Caudate nucleus (tissue), 63 donors: ENCODE measurements at places on chromosomes 16 and 17.

DNA sequence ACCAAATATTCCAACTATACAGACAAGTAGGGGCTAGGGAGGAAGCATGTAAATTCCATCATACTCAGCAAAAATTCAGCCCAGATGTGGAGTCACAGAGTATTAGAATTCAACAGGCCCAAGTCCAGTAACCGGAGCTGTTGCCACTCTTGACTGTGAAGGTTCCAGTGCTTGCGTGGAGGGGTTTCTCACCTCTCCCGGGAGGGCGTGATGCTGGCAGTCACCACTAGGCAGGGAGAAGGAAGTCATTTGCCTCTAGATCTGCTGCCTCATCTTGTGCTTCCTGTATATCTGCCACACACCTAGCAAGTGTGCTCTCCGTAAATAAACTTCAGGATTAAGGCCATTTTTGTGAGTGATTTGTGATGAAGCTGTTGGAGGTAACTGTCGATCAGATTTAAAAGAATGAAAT lies 1.0 kb upstream of the CKLF start:
- no peak for DNase-seq

DNA sequence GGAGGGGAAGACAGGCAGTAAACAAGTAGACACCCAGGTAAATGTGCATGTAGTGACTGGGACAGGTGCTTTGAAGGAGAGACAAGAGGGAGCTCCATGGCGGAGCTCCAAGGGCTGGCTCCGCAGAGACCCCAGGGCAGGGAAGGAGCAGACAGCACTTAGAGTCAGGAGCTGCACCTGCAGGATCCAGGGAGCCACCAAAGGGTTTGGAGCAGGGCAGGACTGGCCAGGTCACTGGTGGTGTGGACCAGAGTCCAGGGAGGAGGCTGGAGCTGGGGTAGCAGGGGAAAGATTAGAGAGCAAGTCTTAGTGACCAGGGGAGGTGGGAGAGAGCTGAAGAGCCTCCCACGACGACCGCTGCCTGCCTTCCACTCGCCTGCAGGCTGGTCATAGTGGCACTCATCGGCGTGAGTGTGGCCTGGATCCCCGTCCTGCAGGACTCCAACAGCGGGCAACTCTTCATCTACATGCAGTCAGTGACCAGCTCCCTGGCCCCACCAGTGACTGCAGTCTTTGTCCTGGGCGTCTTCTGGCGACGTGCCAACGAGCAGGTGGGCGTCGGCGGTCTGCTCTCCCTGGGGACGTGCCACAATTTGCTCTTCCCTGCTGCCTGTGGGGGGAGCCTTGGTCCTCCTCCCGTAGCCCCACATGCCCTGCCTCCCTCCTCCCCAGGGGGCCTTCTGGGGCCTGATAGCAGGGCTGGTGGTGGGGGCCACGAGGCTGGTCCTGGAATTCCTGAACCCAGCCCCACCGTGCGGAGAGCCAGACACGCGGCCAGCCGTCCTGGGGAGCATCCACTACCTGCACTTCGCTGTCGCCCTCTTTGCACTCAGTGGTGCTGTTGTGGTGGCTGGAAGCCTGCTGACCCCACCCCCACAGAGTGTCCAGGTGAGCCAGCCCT lies 14.7 kb upstream of the FAM83G start:
- no peak for DNase-seq

- DNase-seq = no peak
Observed at GRCh38 chr17:77882481-77883212, 75.9 kb upstream of the TNRC6C start.

GRCh38 chr16:75244844-75245758 lies 6.3 kb downstream of the BCAR1 start:
- peak; percentile 88 for DNase-seq

GRCh38 chr17:34219405-34219804 lies 35.7 kb upstream of the CCL2 start:
- DNase-seq = no peak

DNA sequence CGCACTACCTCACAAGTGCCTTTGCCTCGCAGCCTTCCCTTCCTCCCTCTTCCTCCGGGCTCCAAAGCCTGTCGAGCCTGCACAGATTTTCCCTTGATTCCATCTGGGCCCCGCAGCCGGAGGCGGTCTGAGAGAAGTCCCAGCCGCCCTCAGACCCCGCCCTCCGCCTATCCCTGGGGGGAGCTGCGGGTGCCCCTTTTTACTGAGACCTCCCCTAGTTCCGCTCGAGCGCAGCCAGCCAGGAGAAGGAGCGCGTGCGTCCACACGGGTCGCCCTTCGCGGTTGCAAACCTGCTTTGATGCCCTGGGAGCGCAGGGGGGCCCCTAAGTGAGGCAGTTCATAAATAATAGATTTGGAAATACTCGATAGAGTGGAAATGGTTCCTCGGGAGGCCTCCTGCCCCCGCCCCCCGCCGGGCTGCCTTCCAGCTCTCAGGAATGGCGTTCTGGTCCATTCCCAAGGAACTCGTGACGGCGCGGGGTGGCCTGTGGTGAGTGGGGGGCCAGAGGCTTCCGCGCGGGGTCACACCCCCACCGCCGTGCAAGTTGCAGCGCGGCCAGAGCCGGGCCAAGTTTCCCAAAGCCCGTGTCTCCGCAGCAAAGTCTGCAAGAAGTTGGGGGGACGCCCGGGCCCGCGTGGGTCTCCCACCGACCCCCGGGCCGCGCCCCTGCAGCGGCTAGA lies 610 bp downstream of the C16orf74 start:
- DNase-seq = no peak

- no peak for DNase-seq
Observed at GRCh38 chr17:77306790-77307478, 166.2 kb downstream of the SEC14L1 start.
